ENCODE measurements at places on chromosomes 5 and 9. TPM values are rescaled to one million over a fixed set of nuclear protein-coding genes. Genes with fewer than 3 reads are reported as not detected.

Gene NKD2
- total RNA-seq: not detected

Gene TESK1
- 5.4 TPM for total RNA-seq

Gene SLC12A7
- 2.4 TPM for total RNA-seq

Gene SH3RF2
- 18.9 TPM for total RNA-seq

Gene ROR2
- total RNA-seq: 0.03 TPM

Gene PCDHGB3
- total RNA-seq: 1.5 TPM

Gene KIF27
- total RNA-seq: 0.87 TPM

Gene ENG
- total RNA-seq: 23.0 TPM

Gene SLCO4C1
- total RNA-seq: 0.02 TPM

- DNase-seq: no peak
Observed at GRCh38 chr5:168808051-168808616, 229.0 kb upstream of the PANK3 start.

DNA sequence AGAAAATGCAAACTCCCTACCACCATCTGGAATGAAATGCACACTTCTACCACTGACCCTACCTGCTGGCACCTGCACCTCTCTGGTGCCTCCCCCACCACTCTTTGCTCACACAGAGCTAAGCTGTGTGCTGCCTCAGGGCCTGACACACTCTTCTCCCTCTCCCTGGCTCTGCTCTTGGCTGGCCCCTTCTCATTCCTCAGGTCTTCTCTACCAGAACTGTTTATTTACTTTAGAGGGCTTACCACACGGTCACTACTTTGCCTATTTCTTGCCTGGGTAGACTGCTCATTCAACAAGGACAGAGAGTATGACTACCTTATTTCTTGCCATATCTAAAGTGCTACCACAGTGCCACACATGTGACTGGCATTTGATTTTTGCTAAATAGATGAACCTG is 3.3 kb downstream of the REEP5 start:
- DNase-seq: no peak

- no peak for DNase-seq
Observed at GRCh38 chr9:123049589-123050222, 16.2 kb downstream of the GPR21 start.

DNA sequence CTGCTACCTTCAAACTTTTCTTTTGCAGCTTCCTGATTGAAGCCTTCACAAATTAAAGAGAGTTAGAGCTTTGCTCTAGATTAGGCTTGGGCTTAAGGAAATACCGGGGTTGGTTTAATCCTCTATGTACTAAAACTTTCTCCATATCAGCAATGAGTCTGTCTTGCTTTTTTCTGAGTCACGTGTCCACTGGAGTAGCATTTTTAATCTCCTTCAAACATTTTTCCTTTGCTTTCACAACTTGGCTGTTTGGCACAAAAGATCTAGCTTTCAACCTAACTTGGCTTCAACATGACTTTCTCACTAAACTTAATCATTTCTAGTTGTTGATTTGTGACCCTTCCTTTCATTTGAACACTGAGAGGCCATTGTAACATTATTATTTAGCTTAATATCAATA is 261.6 kb downstream of the PLK2 start:
- no peak for DNase-seq

GRCh38 chr9:110015759-110016158 is 192.2 kb downstream of the C9orf152 start:
- DNase-seq: peak; percentile 98

DNA sequence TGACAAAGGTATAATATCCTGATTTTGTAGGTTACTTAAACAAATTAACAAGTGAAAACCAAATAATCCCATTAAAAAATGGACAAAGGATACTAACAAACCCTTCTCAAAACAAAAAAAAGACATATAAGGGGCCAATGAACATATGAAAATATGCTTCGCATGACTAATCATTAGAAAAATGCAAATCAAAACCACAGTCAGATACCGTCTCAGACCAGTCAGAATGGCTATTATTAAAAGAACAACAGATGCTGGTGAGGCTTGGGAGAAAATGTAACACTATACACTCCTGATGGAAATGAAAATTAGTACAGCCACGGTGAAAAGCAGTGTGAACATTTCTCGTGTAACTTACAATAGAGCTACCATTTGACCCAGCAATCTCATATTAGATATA is 1542.2 kb upstream of the CDH9 start:
- DNase-seq: peak; percentile 76

DNA sequence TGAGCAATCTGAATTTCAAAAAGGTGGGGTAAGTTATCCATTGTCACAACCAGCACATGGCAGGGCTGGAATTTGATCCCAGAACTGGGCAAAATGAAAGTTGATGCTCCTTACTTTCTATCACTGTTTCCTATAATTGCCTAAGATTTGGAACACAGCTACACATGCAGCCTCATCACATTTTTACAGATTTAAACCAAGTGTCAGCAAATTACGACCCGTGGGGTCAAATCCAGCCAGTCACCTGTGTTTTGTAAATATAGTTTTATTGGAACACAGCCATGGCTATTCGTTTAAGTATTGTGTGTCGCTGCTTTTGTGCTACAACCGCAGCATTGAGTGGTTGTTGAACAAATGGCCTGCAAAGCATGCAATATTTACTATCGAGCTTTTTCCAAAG is 94.3 kb downstream of the SREK1 start:
- DNase-seq: no peak

- peak; percentile 45 for DNase-seq
Observed at GRCh38 chr9:69265891-69266290, 59.1 kb upstream of the ENTREP1 start.

DNA sequence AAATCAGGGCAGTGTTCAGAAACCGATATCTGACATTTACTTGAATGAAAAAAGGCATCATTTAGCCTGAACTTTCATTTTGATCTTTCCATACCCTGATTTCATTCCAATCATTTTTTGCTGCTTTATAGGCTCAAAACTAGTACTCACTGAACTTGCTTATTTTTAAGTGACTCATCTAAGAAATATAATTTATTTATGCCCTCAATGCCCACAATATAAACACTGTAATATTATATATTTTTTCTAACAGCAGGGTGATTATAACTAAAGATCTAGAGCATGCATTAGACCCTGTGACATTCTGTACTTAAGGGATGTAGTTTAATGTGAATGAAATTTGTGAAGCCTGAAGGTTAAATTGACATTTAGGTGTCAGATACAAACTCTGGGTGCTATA is 446.1 kb upstream of the CDH10 start:
- DNase-seq: no peak

- no peak for DNase-seq
Observed at GRCh38 chr5:148827723-148828122, 1.3 kb downstream of the ADRB2 start.

GRCh38 chr5:84259283-84260045 is 125.2 kb downstream of the EDIL3 start:
- no peak for DNase-seq

DNA sequence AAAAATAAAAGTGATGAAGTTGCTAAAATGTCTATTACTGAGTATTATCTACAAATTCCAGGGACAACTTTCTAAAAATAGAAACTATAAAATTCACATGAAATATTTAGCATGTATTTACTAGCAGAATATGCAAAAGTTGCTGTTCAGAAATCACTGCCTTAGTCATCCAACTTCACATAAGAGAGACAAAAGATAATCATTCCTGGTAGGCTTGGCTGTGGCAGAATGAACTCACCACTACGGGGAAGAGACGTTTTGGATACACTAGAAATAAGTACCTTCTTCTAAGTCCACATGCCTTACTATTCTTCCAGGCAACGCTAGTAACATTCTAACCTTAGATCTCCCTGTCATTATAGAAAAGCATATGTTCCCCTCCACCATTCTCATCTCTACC is 272.2 kb downstream of the BNC2 start:
- DNase-seq: no peak

DNA sequence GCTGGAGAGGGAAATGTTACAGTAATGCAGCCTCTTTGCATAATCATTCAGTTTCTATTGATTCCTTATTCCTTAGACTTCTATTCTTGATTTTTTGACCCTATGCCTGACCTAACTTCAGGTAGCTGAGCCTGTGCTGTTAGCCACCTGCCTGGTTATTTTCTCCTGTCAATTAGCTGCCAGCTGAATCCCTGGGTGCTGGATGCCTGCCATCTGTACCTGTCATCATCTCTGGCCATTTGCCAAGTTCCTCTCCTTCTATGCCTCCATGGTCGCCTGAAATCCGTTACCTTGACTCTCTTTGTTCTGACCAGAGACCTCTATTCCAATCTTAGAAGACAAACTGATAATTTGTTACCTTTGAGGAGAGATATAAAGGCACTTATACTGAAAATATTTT is 178.3 kb downstream of the CAVIN4 start:
- DNase-seq: no peak

DNA sequence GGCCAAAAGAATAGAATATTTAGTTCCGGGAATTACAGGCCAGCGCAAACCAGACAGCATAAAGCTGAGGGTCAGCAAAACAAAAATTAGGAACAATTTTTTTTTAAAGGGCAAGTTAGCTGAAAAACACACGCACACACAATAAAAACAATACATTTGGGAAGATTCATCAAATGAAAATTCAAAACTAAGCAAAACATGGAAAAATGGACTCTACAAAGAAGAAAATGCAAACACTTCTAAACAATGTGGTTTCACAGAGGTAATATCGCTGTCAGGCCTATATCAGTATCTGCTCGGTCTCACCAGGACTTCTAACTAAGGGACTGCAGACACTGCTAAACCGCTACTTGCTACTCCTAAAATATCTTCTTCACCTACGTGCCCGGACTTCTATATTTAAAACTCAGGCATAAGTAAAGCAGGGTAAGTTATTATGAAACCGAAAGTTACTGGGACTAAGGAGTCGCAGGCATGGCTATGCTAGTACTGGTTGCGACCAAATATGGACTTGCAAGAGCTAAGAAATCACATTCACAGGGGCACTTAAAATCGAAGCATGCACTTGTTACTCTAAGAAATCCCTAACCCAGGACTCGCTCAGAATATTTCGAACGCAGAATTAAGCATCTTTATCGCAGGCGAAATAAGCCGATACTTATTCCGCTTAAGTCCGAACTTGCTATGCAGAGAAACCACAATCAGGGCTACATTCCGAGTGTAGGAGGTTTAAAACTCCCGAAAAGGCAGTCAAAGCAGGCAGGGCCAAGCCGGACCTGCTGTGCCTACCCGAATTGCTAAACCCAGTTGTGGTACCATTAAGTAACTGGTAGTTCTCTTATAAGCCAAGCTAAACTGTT is 2.3 kb downstream of the ANXA2R start:
- DNase-seq: no peak

GRCh38 chr5:105088102-105088501 is 1525.5 kb upstream of the NUDT12 start:
- DNase-seq: no peak

GRCh38 chr9:120839146-120839545 is 3.6 kb downstream of the PSMD5 start:
- no peak for DNase-seq

DNA sequence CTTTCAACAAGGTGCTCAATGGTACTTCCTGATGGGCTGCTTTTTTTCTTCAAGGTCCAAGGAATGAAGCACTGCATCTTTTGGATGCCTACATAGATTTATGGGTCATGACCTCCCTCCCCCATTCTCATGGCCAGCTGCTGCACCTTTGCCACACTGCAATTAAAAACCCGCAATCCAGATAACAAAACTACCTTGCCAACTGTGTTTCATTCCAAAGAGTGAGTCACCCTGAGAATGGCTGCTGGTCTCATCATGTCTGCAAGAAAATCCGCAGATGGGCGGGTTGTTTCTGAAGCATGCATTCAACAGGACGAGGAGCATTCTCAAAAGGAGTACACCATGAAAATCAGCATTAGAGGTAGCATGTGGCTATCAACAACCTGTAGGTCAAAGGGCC is 139.8 kb downstream of the ELAVL2 start:
- DNase-seq: peak; percentile 90

DNA sequence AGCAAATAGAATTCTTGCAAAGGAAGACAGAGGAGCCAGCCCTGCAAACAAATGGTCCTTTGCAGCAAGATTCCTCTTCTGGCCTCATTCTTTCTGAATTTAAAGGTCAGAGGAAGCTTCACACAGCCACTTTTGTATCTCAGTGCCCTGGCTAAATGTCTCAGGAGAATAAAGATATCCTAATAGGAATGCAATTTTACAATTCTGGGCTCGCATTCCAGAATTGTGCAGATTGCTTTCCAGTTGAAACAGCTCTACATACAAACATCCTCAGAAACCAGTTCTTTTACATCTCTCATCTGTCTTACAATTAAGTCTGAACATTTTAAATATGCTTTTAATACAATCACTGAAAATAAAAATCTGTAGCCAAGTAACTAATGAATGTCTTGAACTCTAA is 14.6 kb upstream of the ACOT12 start:
- DNase-seq: no peak

GRCh38 chr5:88660947-88661805 is 221.8 kb downstream of the MEF2C start:
- peak; percentile 98 for DNase-seq

- DNase-seq: peak; percentile 88
Observed at GRCh38 chr5:139262742-139263445, 30.6 kb upstream of the MATR3 start.

DNA sequence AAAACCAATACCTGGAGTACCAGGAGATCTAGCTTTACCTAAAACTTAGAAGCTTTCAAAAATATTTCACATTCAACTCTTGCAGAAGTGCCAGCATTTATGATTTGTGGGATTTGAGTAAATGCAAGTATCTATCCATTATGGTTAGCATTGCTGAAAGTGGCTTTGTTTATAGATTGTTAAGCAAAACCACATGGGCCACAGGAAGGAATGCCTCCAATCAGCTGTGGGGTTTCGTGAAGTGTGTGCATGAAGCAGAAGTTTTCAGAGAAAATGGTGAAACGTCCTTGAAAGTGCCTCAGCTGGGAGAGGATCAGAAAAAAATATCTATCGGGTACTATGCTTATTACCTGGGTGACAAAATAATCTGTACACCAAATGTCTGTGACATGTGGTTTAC is 4.2 kb downstream of the LECT2 start:
- no peak for DNase-seq

DNA sequence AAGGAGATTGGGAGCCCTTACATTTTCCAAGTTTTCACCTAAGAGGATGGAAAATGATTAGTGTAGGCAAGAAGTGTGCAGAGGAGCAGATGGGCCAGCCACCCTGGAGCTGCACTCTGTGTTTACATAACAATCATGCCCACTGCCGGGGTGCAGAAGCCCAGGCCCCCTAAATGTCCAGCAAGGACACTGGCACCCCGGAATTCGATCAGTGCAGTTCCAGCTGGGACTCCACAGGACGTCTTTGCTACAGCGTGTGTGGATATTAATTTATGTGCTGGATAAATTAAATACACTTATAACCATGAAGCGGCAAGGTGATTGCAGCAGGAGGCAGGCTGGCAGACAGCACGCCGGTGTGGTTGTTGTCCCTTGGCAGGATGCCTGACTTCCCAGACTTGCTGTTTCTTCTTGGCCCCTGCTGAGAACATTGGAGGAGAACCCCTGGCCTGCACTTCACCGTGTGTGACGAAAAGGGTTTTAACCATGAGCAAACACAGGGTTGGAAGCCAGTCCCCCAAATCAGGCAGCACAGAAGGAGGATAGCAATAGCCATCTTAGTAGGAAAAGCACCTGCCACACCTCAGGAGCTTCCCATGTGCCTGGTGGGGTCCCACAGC is 73.7 kb downstream of the GADD45G start:
- DNase-seq: no peak

All from HT1080 (cell line).